ENCODE measurements at places on chromosomes 16 and 17. TPM values are rescaled to one million over a fixed set of nuclear protein-coding genes. Genes with fewer than 3 reads are reported as not detected.

DNA sequence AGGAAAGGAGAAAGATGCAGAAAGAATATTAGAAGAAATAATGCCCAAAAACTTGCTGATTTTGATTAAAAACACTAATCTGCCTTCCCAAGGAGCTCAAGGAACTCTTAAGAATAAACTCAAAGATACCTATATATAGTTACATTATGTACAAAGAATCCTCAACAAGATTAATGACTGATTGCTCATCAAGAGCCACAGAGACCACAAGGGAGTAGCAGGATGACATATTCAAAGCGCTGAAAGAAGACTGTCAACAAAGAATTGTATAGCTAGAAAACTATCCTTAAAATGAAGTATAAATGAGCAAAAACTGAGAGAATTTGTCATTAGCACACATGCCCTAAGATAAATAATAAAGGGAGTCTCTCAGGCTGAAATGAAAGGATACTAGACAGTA lies 6.2 kb downstream of the LPCAT2 start:
- no peak for DNase-seq

- DNase-seq: no peak
Observed at GRCh38 chr17:36755586-36755985, 154.2 kb downstream of the MRM1 start.

GRCh38 chr17:573036-573435 lies 141.6 kb downstream of the VPS53 start:
- no peak for DNase-seq

DNA sequence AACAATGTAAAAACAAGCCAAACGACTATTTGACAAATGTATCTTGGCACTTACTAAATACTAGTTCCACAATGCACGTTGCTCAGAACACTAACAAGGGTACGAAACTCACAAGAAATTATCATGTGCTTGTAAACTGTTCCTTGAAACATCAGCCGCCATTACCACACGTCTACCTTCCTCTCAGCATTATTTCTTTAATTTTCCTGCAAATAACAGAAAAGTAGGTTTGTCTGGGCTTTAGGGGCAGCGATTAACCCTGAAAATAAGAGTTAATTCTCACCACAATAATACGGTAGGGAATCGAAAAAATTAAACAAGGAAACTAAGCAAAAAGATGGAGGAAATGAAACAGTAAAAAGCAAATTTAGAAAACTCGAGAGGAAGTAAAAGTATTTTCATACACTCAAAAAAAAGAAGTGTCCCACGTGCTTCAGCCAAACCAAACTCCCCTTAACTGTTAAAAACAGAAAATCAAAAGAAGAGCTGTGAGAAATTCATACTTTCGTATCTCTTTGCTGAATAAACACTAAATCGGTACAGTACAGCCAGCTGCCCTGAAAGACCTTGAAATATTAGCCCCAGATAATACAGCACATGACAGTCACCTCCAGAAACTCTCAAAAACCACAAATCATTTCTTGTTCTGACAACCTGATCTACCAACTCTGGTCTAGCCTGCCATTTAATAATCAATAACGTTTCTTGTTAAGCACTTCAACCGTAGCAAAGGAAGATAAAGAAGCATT lies 1.2 kb downstream of the ARHGAP17 start:
- DNase-seq: no peak

DNA sequence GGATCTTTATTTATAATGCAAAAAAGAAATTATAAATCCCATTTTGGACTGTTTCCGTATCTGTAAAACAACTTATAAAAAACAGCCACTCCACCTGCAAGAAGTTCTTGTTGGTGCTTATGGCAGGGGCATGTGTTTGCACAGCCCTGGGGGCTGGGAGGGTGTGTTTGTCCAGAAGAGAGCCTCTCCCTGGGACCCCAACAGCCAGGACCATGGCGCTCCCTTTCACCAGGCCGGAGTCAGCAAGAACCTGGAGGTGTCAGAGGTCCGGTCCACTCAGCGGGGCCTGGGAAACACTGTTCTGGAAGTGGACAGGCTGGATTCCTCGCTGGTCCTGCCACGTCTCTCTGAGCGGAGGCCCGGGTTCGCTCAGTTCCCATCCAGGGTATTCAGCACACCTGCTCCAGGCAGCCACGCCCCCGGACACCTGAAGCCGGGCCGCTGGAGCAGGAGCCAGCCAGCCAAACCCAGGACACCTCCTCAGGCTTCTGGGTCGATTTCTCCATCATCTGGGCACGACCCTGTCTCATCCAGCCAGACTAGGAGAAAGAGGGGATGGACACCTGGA lies 18.9 kb upstream of the GINS2 start:
- no peak for DNase-seq

GRCh38 chr17:43994272-43995149 lies 9.9 kb upstream of the NAGS start:
- peak; percentile 90 for DNase-seq

GRCh38 chr16:15983898-15984297 lies 34.5 kb downstream of the ABCC1 start:
- DNase-seq: no peak

GRCh38 chr16:28165598-28165997 lies 46.2 kb downstream of the XPO6 start:
- no peak for DNase-seq

Gene WDR90
- 14.7 TPM for total RNA-seq
